ENCODE measurements at places on chromosomes 16 and 17.

DNA sequence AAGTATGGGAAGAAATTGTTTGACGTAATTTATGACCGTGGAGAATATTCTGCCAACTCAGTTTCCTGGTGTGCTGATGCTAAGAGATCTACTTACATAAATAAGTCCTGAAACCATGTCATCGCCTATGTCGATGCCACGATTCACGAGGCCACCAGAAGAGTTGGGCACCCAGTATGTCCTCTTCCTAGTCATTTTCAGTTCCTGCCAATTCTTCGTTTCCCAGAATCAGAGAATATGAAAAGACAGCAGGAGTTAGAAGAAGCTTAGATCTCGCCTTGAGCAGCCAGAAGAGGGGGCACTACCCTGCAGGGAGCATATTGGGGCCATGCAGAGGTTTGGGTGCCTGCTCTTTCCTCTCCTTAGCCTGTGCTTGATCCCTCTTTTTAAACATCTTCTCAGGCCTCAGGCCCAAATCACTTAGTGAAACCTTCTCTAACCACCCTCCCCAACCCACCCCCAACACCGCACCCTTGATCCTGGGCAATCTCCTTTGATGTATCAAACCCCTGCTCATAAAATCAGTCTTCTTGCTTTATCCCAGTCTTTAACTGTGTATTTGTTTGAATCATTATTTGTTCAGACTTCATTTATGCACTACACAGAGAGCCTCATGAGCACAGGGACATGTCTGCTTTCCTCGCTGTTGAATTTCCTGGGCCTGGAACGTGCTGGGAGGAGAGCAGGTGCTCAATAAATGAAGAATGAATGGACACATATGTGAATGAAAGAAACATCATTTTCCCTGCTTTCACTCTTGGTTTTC lies 12.2 kb upstream of the LONP2 start:
- DNase-seq = no peak

DNA sequence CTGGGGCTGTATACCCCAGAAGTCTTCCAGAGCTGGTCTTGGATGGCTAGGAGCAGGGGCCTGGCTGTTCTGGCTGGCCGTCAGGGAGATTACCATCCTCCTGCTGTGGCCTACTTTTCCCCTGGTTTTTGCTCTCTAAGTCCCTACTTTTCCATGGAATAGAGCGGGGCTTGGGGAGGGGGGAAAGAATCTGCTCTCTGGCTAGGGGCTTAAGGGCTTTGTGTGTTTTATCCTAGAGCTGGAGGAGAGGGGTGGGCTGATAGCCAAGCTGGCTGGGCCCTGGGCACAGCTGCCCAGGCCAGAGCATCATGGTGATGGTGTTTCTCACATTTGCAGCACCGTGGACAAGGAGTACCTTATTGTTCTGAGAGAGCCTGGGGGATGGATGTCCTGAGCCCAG lies 3.6 kb downstream of the NRN1L start:
- no peak for DNase-seq

GRCh38 chr16:85557083-85557970 lies 55.8 kb upstream of the GSE1 start:
- DNase-seq = peak; percentile 23

GRCh38 chr17:13597723-13598347 lies 3.9 kb downstream of the HS3ST3A1 start:
- peak; percentile 3 for DNase-seq

GRCh38 chr16:73066331-73066926 lies 18.5 kb upstream of the ZFHX3 start:
- DNase-seq = no peak

GRCh38 chr17:70327723-70328122 lies 158.4 kb downstream of the KCNJ2 start:
- DNase-seq = no peak

DNA sequence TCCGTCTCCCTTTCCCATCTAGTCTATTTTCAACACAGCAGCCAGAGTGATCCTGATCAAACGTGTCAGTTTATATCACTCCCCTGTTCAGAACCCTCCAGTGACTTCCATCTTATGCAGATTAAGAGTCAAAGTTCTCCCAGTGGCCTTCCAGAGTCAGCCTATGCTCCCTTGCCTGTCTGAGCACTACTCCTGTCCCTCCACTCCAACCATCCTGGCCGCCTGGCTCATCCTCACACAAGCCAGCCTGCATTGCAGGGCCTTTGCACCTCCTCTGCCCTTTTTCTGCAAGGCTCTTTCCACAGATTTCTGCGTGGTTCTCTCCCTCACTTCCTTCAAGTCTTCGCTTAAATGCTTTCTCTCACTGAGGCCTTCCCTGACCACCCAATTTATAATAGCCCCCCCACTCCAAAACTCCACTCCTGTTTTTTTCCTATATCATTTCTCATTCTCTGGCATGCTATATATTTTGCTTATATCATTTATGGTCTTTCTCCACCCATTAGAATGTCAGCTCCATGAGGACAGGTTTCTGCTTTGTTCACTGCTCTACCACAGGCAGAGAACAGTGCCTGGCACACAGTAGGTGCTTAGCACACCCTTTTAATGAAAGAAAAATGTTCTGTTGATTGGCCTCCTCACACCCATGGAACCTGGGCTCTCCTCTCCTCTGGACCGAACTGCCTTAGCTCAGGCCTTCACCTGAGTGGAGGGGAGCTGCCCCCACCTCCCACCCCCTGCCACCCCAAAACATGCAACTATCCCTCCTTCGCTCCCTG lies 9.3 kb downstream of the SAMD14 start:
- DNase-seq = no peak

- DNase-seq = no peak
These were observed 238.8 kb downstream of the ZNF423 start for GRCh38 chr16:49617016-49617629.

DNA sequence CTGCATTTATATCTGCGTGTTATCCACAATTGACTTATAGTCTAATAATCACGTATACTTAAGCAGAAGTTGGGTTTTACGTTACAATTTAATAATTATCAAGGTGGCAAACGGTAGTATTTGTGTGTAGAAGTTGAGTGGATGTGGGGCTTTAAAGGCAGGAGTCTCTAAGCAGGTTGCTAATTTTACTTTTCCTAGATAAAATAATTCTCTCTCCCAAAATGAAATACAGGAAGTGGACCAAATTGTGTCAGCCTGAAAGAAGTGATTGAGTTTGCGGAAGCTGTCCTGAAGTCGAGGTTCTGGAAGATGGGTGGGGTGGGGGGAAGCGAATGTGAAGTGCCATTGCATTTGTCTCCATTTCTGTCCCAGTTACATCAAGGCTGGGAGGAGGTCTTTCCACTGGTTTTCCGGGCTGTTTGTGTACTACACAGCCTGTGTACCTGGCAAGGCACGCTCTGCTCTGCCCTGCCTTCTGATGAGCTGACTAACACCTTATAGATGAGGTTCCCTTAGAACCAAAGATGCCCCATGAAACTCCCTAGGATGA lies 385.1 kb downstream of the WWOX start:
- DNase-seq = no peak

DNA sequence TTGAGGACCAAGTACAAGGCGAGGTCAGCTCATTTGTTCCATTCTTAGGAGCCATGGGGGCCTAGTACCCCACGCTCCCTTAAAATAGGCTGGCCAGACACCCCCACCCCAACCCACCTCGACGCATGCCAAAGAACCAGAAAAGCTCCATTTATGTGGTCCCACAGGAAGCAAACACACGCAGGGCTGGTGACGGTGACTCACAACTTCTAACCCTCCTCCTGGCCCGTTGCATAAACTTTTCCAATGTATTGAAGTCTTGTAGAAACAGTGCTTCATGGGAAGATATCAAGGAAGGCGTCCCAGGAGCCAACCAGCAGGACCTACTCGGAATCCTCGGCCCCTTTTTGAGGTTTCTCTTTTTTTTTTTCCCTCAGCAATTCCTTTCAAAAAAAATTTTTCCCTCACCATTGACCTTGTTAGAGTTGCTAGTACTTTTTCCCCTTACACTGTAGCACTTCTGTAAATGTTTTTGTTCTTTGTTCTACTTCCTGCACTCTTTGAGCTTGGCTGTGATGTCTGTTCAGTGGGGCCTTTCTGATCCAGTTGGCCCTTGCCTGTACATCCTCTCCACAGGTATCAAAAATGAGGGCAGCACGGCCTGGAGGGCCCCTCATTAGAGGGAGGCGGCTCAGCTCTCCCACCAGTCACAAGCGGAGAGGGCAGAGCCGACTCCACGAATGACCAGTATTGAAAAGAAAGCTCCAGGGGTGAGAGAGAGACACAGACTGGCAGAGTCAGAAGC lies 208.3 kb downstream of the RGS9 start:
- DNase-seq = no peak

DNA sequence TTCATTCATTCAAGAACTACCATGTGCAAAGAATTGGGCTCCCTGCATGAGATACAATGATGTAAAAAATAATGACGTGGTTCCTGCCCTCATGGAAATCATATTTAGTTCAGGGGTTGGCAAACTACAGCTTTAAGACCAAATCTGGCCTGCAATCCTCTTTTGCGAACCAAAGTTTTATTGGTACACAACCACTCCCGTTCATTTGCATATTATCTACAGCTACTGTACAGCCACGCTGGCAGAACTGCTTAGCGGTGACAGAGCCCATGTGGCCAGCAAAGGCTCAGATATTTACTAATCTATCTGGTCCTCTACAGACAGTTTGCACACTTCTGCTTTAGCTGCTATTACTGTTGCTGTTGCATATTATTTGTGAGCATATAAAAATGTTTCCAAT lies 167.7 kb downstream of the XYLT1 start:
- no peak for DNase-seq

DNA sequence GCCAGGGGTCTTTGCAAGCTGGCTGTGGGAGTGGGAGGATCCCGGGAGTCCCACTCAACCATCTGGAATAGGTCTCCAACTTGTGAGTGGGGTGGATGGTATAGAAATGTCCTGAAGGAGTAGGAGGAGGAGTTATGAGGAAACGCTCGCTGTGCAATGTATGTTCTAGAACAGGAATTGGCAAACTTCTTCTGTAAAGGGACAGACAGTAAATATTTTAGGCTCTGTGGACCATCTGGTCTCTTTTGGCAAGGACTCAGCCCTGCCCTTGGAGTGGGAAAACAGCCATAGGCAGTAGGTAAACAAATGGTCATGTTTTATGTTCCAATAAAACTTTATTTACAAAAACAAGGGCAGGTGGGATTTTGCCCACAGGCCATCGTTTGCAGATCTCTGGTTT lies 149.2 kb downstream of the NPIPB5 start:
- DNase-seq = no peak

GRCh38 chr17:41476866-41477815 lies 3.8 kb downstream of the KRT35 start:
- no peak for DNase-seq

GRCh38 chr16:88920618-88921590 lies 54.4 kb upstream of the PABPN1L start:
- DNase-seq = peak; percentile 29

GRCh38 chr17:81672504-81672903 lies 6.0 kb downstream of the CCDC137 start:
- no peak for DNase-seq

DNA sequence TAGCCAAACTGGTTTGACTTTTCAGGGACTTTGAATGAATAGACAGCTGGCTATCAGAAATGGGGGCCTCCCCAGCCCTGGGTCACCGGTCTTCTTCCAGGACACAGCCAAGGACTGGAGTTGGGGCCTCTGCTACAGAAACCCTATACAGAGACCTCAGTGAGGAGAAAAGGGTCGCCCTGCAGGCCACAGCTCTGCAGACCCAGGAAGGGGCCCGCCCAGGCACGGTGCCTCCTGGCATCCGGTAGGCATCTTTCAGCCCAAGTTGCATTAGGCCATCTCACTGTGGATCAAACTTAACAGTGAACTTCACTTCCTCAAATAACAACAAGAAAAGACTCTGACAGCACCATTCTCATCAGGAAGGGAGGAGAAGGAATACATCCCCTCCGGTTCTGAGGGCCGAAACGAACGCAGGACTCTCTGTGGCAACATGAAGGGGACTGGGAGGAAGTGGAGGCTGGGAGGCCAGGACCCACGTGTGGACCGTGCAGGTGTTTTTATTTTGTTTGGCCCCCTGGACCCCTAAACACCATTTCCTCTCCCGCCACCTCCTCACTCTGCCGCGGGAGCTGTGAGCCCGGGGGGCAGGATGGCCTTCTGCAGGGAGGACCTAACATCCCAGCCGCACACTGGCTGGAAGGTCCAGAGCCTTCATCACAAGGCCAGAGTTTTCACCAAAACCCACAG lies 7.2 kb downstream of the SLC38A10 start:
- no peak for DNase-seq

GRCh38 chr17:3657588-3657869 lies 10.8 kb downstream of the TAX1BP3 start:
- DNase-seq = no peak

- no peak for DNase-seq
These were observed 2.1 kb downstream of the ZNF750 start for GRCh38 chr17:82837586-82838320.

GRCh38 chr16:82236415-82236814 lies 66.4 kb upstream of the MPHOSPH6 start:
- no peak for DNase-seq

GRCh38 chr17:62140836-62141235 lies 75.8 kb upstream of the MED13 start:
- no peak for DNase-seq

- no peak for DNase-seq
These were observed 10.0 kb upstream of the SRRM2 start for GRCh38 chr16:2742323-2743006.

DNA sequence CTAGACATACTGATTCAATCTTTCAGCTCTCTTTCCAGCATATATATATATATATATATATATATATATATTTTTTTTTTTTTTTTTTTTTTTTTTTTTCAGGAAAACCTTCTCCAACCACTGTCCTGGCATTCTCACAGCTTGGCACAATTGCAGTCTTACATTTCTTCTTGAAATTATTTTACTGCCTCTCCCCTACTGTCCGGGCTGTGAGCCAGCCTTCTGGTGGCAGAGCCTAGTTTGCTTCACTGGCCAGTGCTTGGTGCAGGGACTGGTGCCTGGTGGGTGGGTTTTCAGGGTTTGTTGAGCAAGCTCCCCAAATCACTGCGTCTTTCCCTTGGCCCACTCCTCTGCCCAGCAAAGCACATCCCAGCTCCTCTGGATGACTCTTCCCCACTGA lies 28.5 kb downstream of the PRSS54 start:
- no peak for DNase-seq

DNA sequence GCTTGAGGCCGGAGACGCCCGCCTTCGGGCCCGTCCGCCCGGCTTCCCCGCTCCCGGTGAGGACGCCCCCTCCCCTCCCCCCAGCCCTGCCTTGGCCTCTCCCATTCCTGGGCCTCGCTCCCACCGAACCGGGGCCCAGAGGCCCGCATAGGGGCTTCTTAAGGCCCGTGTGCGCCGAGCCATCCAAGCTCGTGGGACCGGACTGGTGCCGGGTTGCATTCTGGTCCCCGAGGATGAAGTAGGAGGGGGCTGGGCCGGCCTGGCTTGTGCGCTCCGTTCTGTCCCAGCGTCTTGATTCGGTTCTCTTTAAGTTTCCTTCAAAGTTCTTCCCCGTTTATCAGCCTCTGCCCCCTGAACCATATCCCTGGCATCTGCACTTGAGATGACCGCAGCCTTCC lies 488 bp downstream of the SENP3 start:
- peak; percentile 45 for DNase-seq

All from NCI-H146 (cell line).